HL-60 (cell line): ENCODE measurements at places on chromosomes 2 and 18.

DNA sequence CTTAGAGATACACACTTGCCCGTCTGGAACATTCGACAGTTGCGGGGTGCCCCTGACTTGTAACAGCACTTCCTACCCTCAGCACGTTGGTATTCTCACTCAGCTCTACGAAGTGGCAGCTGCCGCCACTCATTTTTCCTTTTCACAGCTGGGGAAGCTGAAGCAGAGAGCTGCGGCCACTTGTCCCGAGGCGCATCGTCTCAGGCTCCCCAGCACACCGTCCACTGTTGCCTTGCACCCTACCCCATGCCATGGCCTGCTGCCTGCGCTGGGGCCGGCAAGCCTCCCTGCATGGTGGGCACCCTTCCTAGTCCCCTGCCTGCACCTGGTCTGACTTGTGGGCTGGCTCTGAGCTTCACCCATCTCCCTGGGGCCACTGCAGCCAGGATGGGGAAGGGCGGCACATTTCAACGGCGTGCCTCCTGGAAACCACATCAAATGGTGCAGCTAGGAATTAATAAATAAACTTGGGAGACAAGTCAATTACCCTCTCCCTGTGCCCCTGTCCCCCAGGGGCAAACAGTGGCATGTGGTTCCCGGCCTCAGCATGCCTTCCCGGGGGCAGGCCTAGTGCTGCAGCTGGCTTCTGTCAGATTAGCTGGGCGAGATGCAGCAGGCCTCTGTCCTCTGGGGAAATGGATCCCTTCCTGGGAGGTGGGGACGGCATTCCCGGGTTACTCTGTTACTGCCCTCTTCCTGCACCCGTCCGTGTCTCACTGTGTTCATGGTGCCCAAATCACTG is 64.7 kb upstream of the HAAO start:
- DNase-seq, result no peak

DNA sequence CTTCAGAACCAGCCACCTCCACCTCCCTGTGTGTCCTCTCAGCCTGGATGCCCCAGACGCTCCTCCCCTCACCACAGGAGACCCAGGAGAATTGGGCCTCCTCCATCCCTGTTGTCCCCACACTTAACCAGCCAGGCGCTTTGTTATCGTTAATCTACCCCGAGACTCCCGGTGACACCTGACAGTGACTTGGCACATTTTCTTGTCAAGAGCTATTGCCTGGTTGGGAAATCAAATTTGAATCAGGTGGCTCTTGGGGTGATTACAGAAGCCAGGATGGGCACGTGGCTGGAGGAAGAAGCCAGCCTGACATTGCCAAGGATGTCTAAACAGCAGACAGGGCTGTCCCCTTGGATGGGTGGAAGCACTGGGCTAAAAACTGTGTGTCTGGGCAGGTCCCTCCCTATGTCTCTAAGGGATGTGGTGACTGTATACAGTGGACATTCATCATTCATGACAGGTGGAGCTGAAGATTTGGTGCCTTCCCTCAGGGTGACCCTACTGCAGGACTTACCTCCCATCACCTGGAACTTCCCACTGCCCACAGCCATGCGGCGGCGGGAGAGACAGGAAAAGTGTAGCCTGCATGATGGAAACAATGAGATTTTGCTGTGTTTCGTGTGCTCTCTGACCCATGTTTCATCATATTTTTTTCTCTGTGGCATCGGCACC is 157.2 kb upstream of the CAPN13 start:
- no peak for DNase-seq

DNA sequence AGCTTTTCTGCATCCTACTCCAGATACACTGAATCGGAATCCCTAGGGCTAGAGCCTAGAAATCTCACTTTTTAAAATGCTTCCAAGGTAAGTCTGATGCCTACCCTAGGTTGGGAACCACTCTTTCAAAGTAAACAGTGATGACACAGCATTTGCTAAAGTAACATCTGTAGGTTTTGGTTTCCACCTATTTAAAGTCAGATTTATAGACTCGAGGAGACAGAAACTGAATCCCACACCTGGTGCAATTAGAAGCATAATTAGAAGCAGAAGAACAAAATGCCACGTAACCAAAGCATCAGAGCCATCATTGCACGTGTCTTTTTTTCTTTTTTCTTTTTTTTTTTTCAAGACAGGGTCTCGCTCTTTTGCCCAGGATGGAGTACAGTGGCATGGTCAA is 40.9 kb downstream of the PDK1 start:
- DNase-seq, result no peak

DNA sequence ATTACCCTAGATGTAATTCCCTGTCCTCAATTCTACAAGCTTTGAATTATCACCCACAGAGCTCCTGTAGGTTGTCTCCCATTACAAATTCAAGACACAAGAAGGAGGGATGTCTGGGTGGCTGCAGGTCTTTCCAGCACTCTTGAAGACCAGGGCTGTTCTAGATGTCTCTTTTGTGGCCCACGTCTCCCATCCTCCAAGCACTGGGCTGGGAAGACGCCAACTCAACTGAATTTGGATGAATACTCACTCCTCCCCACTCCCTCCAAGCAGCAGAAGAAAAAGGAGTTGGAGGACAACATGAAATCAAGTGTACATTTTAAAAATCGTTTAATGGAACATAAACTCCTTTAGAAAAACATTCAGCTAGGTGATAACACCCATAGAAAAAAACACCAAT is 31.2 kb downstream of the SMAD7 start:
- DNase-seq, result no peak

DNA sequence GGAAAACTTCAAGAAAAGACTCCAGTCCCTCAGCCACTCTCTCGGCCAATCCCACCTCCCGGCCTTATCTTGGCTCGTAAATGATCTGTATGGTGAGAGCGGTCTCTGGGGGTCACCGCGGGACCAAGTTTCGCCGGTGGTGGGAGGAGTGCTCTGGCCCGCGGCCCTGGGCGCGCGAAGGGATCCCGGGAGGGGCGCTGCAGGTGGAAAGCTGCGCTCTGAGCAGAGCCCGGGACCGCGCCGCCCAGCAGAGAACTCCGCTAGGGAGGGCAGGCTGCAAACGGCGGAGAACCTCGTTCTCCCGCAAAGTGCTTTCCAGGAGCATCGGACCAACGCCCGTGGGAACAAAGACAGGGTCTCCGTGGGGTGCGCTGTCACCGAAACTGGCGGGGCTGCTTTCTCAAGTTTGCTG is 622 bp downstream of the LRP2 start:
- DNase-seq, result no peak

- no peak for DNase-seq
These were observed 102.9 kb downstream of the CCDC141 start for GRCh38 chr2:178947006-178947405.

DNA sequence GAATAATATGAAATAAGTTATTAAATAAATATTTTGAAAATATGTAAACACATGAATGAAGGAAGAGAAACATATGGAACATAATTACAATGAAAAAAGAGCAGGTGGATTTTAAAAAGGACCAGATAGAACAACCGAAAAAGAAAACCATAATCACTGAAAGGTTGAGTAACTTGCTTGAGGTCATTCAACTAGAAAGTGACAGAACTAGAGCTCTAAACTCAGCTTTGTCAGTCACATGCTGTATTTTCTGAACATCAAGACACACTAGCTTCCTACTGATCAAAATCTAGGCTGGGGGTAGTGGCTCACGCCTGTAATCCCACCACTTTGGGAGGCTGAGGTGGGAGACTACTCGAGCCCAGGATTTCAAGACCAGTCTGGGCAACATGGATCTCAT is 30.0 kb upstream of the ITGAV start:
- DNase-seq, result no peak

DNA sequence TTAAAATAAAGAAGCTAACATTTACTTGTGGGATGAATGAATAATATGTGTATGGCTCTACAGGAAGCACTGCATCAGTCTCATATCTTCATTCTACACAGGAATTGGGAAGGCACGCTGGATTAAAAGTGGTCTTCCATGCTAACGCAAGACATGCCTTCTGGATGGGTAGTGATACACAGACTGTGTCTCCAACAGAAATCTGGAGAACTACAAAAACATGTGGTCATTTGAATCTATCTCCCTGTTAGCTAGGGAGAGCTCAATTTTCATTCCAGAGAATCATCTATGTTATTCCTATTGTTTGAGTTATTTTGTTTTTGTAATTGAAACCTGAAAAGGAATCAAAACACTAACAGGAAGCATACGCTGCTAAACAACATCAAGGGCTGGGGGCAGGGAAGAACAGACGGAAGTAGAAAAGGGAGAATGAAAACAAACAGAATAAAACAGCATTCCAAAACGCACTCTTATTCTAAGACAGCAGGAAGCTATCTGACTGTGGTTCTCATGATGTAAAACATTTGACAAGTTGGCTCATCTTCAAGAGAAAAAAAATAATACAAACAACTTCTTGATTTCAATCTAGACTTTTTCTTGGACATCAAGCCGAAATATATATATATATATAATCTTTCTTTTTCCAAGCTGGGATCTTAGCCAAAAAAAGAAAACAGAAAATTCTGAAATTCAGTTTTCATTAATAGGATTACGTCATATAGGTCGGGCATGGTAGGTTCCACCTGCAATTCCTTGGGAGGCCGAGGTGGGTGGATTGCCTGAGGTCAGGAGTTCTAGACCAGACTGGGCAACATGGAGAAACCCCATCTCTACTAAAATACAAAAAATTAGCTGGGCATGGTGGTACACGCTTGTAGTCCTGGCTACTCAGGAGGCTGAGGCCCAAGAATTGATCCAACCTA is 31.5 kb upstream of the ASNSD1 start:
- DNase-seq, result no peak

GRCh38 chr18:2572171-2572569 is 813 bp downstream of the NDC80 start:
- DNase-seq, result peak; percentile 18

GRCh38 chr2:231699006-231699405 is 9.3 kb upstream of the PTMA start:
- no peak for DNase-seq

- no peak for DNase-seq
These were observed 49.2 kb upstream of the CHN1 start for GRCh38 chr2:175054340-175054739.

DNA sequence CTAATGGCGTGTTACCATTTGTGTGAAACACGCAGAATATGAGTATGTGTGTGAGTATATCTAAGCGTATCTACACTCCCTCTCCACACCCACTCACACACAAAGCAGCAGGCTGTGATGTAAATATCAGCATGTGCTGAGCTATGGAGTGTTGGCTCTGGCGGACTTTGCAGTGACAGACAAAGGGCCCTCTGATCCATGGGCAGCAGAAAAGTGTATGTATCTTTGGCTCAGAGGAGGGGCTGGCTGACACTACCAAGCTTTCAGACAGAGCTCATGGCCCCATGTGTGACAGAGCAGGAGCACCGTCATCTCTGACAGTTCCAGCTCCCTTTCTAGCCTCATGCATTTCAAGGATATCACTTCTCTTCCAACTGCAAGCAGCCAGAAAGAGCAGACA is 57.2 kb upstream of the ASB18 start:
- DNase-seq, result no peak

DNA sequence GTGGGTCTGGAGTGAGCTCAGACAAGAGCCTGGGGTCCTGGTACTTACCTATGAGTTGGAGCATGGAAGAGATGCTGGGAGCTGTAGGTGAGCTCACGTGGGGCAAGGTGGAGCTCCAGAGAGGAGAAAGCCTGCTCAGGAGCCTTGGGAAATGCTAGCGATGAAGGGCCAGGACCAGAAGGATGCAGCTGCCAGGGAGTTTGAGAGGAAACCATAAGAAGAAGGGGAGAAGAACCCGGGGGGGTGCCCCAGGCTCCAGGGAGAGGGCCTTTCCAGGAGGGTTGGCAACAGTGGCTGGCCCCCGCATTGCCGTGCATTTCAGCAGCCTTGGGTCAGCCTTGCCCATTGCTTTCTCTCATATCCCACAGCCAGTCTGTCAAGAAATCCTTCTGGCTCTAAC is 268.7 kb downstream of the GLI2 start:
- DNase-seq, result no peak

DNA sequence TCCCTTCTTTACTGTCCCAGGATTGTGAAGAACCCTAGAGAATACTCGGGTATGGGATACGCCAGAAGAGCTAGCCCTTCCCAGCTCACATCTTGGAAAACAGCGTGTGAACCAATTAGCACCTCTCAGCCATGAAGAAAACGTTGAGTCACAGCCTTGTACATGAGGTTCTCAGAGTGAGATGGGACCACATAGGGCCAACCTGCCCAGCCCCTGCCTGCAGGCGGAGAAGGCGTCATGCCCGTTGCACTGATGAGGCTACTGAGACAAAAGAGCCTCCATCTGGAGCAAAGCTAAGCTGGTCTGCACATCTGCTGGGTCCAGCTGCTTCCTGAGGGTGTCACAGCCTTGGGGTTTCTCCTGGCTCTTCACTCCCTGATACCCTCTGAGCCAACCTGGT is 92.2 kb downstream of the LBH start:
- no peak for DNase-seq

DNA sequence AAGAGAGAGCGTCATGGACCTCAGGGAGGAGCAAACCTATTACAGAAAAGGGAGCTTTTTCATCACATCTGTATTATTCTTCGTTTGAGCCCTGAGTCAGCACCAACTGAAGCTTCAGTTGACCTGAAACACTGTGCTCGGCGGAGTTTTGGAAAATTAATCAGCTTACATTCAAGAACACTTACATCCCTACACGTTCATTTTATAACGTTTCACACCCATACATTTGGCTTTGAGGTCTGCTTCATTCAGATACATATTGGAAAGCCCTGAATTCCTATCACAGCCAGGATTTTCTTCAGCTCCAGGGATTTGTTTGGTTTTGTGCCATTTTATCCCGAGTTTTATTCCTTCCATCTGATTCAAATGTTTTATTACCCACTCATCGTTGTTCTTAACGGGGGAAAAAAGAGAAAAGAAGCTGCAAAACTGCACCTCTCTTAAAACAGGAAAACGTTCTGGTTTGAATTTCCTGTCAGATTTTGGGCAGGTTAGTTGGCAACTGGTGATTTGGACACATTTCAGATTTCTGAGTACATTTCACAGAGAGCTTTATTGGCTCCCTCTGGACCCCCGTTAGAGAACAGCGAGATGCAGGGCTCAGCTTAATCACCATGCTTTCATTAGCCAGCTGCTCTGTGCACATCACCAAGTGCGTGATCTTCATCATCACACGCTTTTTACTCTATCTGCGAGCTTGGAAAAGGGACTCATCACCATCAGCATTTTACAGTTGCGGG is 88.8 kb downstream of the CDC42EP3 start:
- DNase-seq, result no peak
